Left lung (tissue), 14 donors: ENCODE measurements at places on chromosomes 5 and 9. TPM values are rescaled to one million over a fixed set of nuclear protein-coding genes. Genes with fewer than 3 reads are reported as not detected.

DND1 gene
- total RNA-seq, result 0.41 TPM

TSC1 gene
- 45.7 TPM for total RNA-seq

FGF1 gene
- 0.41 TPM for total RNA-seq

NDUFB6 gene
- total RNA-seq, result 44.1 TPM

SIL1 gene
- 71.7 TPM for total RNA-seq
